ENCODE measurements at places on chromosomes 11 and 22. TPM values are rescaled to one million over a fixed set of nuclear protein-coding genes. Genes with fewer than 3 reads are reported as not detected.

Gene TUB
- total RNA-seq = 8.9 TPM

Gene MAJIN
- total RNA-seq = not detected

Gene PRODH
- total RNA-seq = 3.7 TPM

Gene CNIH2
- total RNA-seq = not detected

Gene CATSPERZ
- not detected for total RNA-seq

Gene RHOD
- 7.8 TPM for total RNA-seq

Gene PATE2
- total RNA-seq = not detected

Gene HOATZ
- total RNA-seq = not detected

Gene GAB4
- total RNA-seq = not detected

Gene GDPD4
- total RNA-seq = not detected

Gene MS4A6E
- total RNA-seq = not detected

Gene OTOG
- total RNA-seq = under 0.01 TPM

Data from skeletal muscle tissue (tissue), 5 donors.